WTC11 (cell line): ENCODE measurements at places on chromosomes 12 and 14. TPM values are rescaled to one million over a fixed set of nuclear protein-coding genes. Genes with fewer than 3 reads are reported as not detected.

DNA sequence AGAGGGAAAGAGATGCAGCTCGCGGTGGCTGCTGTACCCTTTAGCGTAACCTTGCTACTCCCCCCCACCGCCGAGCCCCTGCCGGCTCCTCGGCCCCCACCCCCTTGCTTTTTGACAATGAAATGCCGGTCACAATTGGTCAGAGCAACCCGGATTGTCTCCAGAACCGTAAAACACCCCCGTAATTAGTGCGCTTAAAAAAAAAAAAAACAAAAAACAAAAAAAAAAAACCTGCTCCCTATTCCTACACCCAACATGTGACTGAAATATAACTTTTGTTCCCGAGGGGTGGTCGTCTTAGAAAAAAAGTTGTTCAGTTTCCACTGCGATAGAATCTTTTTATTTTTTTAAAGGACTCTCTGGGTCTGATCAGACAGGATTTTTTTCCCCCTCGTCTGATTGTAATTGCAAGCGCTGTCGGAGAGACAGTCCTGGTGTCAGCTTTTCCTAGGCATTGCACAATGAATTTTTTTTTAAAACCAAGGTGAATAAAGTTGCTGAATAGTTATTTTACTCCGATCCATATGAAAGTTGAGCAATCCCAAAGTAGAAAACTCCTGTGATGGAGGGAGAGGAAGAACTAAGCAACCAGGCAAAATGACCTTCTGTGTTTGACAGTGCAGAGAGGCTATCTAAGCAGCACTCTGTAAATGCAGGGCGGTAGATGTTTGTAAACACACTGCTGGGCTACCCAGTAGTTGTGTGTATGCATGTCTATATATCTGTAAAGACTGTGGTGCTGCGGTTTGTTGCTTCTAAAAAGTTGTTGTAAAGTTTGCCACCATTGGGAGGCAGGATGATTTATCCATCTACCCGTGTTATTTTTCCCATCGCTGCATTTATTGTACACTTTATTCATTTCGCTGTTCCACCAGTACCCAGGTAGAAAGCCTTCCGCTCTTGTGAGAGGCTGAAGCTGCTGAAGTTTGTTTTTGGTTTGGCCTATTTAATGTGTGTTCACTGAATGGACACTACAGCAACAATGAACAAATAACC is 1.1 kb downstream of the ETV6 start:
- peaks cover 43% of the 10 kb centered on the region for H3K4me1 ChIP-seq
- peak overlapping the region; percentile 99 for H3K27ac ChIP-seq
- no peaks in the 10 kb centered on the region for H3K36me3 ChIP-seq
- peak; percentile 42 for DNase-seq
- peak overlapping the region; percentile 93 for H3K4me3 ChIP-seq

The SLCO1B1 gene
- 0.25 to 0.52 TPM (median 0.37 TPM) in 3 replicates for total RNA-seq

DNA sequence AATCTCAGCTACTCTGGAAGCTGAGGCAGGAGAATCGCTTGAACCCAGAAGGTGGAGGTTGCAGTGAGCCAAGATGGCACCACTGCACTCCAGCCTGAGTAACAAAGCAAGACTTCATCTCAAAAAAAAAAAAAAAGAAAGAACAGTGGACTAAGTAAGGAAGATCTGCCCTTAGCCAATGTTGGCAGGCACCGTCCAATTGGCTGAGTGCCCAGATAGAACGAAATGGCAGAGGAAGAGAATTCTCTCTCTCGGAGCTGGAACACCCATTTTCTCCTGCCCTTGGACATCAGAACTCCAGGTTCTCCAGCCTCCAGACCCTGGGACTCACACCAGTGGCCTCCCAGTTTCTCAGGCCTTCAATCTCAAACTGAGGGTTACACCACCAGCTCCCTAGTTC is 49.9 kb downstream of the ESR2 start:
- no peak overlapping the region for H3K27ac ChIP-seq
- no peak for DNase-seq
- H3K4me1 ChIP-seq, result no peaks in the 10 kb centered on the region
- H3K36me3 ChIP-seq, result no peaks in the 10 kb centered on the region

DNA sequence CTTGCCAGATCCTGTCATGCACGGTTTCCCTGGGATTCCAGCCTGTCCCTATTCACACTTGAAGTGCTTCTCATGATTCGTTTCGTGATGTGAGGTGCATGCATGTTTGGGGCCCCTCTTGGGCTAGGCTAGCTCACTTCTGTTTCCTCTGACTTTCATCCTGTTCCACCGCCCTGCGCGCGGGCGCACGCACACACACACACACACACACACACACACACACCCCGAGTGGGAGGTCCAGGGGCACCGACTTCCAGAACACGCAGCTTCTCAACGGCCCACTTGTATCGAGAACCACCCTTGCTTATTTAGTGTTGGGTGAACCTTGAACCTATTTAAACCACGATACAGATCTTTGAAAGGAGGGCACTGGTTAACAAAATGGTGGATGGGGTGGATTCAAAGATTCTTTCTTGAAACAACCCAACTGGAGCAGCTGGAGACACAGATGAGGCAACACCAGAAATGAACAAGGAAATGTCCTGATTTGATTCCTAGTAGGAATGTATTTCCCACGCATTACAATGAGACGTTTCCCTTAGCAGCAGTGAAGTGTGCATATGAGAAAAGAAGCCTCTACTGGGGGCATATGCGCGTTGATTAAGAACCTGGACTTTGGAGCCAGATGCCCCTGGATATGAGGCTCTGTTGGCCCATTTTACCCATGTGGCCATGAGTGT is 16.3 kb downstream of the ELK3 start:
- no peak for DNase-seq
- H3K4me3 ChIP-seq, result no peak overlapping the region
- no peaks in the 10 kb centered on the region for H3K27me3 ChIP-seq
- peaks cover 50% of the 10 kb centered on the region for H3K4me1 ChIP-seq
- no peaks in the 10 kb centered on the region for H3K36me3 ChIP-seq

DNA sequence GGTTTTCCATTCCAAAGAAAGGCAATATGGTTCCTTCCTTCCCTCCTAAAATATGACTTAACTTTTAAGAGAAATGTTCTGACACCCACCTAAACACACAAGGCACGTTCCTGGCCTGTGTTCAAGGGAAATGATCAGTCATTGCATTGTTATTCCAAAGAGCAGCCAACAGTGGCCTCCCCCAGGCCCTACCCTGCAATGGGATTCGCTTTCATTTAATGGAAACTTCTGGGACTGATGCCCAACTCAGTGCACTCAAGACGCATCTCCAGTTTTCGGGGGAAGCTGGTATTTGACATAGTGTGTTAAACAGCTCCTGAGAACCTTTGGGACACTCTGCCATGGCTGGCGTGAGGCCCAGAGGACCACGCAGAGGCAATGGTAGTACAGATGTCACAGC is 65.9 kb downstream of the DDX51 start:
- peaks cover 48% of the 10 kb centered on the region for H3K36me3 ChIP-seq
- DNase-seq, result no peak
- H3K27ac ChIP-seq, result peak overlapping the region; percentile 63
- no peaks in the 10 kb centered on the region for H3K4me1 ChIP-seq

The CAPZA3 gene
- total RNA-seq, result not detected in 3 replicates

The ANO4 gene
- total RNA-seq, result 1.8 to 2.6 TPM (median 2.2 TPM) in 3 replicates

GRCh38 chr12:50924439-50925341 is 27.7 kb upstream of the HIGD1C start:
- peak overlapping the region; percentile 88 for H3K27ac ChIP-seq
- H3K4me1 ChIP-seq, result peaks cover 71% of the 10 kb centered on the region
- no peaks in the 10 kb centered on the region for H3K27me3 ChIP-seq
- peak overlapping the region; percentile 85 for H3K4me3 ChIP-seq

The DLK1 gene
- 3.0 to 3.3 TPM (median 3.1 TPM) in 3 replicates for total RNA-seq

GRCh38 chr12:5035618-5036017 is 8.1 kb upstream of the KCNA5 start:
- H3K4me3 ChIP-seq, result no peak overlapping the region
- DNase-seq, result no peak
- no peak overlapping the region for H3K27ac ChIP-seq
- peaks cover 17% of the 10 kb centered on the region for H3K4me1 ChIP-seq

DNA sequence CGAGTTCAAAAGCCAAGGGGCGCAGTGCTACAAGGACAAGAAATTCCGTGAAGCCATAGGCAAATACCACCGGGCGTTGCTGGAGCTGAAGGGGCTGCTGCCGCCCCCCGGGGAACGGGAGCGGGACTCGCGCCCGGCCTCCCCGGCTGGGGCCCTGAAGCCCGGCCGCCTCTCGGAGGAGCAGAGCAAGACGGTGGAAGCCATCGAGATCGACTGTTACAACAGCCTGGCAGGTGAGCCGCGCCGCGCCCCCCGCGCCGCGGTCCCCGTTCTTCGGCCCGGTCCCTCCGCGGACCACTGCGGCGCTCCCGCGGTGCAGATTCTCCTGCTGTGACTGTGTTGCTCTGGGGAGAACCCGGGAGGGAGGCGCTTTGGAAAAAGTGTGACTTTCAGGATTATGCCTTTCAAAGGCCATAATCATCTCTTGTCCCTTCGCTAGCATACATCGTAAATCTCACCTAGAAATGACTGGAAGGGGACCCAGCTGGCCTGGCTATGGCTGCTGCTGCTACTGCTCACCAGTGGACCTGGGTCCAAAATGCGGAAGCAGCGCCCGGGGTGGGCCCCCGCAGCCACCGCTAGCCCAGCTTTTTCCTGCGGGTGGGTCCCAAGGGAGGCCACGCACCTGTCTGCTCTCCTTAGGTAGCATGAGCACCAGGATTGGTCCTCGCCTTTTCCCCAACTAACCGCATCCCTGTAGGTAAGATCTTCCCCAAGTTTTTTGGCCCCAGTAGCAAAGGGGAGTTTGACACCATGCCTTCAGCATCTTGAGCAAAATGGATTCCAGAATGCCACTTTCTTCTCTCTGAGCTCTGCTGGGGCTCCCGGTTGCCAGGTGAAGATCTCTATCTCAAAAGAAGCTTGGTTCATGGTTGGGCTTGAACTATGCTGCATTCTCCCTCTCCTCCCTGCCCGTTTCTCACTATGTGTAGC is 853 bp downstream of the TTC9 start:
- peaks cover 3% of the 10 kb centered on the region; the same call in 1 of the 2 replicates for H3K36me3 ChIP-seq
- peak overlapping the region; percentile 88 for H3K4me3 ChIP-seq
- no peaks in the 10 kb centered on the region for H3K27me3 ChIP-seq
- peak overlapping the region; percentile 42; the same call in 1 of the 2 replicates for H3K27ac ChIP-seq

DNA sequence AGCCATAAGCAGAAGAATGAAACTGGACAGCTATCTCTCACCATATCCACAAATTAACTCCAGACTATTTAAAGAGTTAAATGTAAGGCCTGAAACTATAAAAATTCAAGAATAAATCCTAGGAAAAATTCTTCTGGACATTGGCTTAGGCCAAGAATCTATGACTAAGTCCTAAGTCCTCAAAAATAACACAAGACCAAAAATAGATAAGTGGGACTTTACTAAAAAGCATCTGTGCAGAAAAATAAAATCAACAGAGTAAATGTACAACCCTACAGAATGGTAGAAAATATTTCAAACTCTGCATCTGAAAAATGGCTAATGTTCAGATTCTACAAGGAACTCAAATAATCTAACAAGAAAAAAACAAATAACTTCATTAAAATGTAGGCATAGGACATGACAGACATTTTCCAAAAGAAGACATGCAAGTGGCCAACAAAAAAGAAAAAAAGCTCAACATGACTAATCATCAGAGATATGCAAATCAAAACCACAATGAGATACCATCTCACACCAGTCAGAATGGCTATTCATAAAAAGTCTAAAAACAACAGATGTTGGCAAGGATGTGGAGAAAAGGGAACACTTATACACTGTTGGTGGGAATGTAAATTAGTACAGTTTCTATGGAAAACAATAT is 61.0 kb upstream of the PPFIA2 start:
- no peak overlapping the region for H3K27ac ChIP-seq
- no peaks in the 10 kb centered on the region for H3K4me1 ChIP-seq
- DNase-seq, result no peak

The HRK gene
- total RNA-seq, result 1.4 to 3.5 TPM (median 1.6 TPM) in 3 replicates

GRCh38 chr12:124939421-124940142 is 25.1 kb upstream of the UBC start:
- H3K27ac ChIP-seq, result no peak overlapping the region
- H3K4me3 ChIP-seq, result no peak overlapping the region
- 0 out of 2 replicates have a peak, but pooled peaks cover 2% of the 10 kb centered on the region for H3K36me3 ChIP-seq
- DNase-seq, result peak; percentile 90
- H3K27me3 ChIP-seq, result no peaks in the 10 kb centered on the region

DNA sequence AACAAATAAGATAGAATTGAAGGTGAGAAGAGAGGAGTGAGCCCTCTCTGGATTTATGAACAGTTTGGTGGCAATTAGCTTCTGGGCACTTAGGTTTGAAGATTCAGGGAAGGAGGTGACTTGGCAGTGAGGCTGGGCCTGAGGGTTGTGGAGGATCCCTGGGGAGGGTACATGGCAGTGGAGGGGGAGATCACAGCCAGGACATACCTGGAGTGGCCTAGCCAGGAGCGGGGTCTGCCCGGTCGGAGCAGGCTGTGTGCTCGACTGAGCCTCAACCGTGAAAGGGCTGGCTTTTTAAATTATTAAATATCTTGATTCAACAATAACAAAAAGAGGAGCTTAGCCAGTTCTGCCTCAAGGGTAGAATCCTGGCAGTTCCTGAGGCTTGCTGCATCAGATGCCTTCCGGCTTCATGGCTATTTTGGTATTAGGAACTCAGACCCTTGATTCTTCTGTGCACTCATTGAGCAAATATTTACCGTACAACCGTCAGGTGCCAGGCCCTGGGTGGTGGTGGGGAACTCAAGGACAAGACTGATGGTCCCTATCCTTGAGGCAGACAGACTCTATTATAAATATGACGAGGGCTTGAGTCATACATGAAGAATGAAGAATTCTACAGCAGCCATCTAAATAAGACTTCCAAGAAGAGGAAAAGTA is 73.4 kb downstream of the SPTB start:
- H3K4me1 ChIP-seq, result peaks cover 3% of the 10 kb centered on the region; the same call in 1 of the 2 replicates
- no peak overlapping the region for H3K27ac ChIP-seq
- H3K4me3 ChIP-seq, result no peak overlapping the region
- H3K27me3 ChIP-seq, result no peaks in the 10 kb centered on the region

DNA sequence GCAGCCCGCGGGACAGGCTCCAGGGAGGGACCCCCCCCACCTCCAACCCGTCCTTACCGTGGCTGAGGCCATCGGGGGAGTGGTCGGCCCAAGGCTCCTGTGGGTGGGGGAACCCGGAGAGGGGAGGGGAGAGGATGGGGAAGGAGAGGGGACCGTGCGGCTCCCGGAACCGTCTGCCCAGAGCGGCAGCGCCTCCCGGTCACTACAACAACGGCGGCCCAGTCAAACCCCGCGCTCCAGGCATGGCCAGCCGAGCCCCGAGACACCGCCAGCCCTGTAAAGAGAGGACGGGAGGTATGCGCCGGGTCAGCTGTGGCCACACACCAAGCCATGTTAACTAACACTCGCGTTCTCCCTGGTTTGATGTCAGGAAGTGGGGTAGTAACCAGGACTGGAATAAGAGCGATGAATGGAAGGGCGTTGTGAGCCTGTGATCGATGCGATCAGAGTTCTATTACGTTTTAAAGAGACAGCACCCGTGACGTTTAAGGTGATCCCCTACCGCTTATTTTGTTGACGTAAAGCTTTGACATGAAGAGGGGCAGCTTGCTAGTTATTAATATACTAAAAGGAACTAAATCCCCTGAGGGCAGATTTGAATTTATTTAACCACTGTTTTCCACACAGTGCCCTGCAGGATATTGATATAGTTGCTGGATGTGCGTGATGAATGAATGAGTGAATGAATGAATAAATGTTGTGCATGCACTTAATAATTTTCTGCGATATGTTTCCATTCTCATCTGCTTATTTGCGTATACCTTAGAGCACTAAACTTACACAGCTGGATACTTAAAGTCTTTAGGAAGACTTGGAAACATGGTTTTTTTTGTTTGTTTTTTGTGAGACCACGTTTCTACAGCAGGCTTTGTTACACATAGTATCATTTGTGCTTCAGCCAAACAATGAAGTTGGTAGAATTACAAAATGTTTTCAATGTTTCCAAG is at the start of gene POC1B:
POC1B (minus strand) TSS at position 224 of the 947 bp plus-strand sequence; CDS start at position 72, 152 bp downstream.
- peaks cover 23% of the 10 kb centered on the region for H3K4me1 ChIP-seq
- H3K27ac ChIP-seq, result peak within 1 kb of the TSS; percentile 97
- peak; percentile 86 for DNase-seq
- H3K4me3 ChIP-seq, result peak within 1 kb of the TSS; percentile 99
- peaks cover 13% of the 10 kb centered on the region for H3K36me3 ChIP-seq
